ENCODE measurements at places on chromosomes 2 and 18.
A peak's percentile ranks its signal among the peaks of the same experiment; 100 is the strongest.

DNA sequence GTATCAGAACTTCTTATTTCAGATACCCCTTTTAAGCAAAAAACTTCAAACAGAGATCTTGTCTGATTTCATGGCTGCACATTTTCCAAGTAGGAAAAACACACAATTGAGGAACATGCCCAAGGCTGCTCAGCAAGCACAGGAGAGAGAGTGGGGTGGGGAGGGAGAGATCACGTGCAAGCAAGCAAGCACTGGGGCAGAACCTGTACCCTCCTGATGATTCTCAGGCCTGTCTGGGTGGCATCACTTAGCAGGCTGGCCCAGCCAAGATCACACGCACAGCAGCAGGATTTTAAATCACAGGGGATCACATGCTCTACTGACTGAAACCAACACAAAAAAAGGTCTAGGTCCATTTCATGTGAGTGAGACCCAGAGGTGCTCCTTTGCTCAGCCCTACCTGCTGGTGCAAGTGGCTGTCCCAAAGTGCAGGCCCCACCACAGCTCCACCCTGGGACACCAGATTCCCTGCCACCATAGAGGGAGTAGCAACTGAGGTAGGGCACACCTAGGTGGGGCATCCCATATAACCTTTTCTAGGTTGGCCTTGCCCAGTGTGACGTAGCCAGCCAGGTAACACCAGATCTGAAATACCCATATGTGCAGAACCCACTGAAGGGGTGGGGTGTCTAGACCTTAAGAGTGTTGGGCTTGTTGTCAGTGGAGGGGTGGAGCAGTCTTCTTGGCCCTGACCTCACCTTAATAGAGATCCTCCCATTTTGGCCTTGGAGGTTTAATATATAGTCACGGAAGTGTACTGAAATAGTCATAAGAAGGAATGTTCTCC lies 1.8 kb upstream of the LYPD6B start:
- no peak for DNase-seq

DNA sequence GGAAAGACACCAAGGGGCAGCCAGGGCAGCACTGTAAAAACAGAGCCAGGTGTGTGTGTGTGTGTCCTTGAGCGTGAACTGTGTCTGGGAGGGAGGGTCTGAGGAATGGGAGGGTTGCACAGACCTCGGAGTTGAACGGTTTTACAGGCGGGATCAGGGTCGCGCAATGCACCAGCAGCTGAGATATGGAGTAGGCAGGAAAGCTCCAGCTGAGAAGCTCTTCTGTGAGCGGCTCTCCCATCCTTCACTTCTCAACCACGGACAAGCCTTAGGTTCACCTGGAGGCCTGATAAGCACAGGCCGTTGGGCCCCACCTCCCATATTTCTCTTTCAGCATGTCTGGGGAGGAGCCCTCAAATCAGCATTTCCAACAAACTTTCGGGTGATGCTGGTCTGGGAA lies 12.1 kb downstream of the SERTAD2 start:
- DNase-seq, result no peak

DNA sequence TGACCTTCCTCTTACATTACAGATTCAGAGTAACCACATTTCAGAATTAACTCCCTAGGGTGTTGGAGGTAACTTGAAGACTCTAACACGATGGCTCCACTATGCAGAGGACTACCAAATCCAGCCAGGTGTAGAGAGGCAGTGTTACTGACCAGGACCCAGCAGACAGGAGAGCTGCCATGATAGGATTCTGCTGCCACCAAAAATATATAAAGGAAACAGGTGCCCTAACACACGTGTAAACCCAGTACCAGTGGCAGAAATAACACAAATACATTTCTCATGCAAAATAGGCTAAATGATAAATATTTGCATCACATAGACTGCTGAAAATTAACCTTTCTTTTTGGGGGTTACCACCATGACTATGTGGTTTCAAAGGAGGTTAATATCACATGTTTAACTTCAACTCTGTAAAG lies 7.0 kb downstream of the ZBTB14 start:
- DNase-seq, result no peak

- no peak for DNase-seq
These were observed 6.2 kb downstream of the DAW1 start for GRCh38 chr2:227877421-227878310.

DNA sequence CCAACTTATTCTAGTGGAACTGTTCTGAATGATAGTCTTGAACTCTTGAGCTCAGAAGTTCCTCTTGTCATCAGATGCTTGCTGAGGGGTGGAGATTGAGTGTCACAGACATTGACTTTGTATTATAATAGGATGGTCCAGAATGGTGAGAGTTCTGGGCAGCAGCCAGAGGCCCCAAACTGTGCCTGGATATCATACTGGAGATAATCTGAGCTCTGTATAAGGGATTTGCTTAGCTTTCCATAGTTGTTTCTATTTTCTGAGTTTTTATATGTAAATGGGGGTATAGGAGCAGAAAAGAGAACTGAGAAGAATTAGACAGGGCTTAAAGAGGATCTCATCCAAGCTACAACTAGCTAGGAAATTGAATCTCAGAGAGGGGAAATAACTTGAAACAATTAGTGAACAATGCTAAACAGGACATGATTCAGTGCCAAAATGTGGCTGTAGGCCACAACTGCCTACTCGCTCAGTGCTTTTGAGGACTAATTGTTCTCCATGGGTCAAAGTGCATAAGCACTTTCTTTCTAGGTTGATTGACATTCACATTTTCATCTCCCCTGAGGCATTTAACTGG lies 10.1 kb upstream of the LCLAT1 start:
- DNase-seq, result no peak

GRCh38 chr2:227163485-227163997 lies 464 bp downstream of the COL4A4 start:
- no peak for DNase-seq

- DNase-seq, result no peak
These were observed 2012.3 kb upstream of the PIK3C3 start for GRCh38 chr18:39942702-39943101.

DNA sequence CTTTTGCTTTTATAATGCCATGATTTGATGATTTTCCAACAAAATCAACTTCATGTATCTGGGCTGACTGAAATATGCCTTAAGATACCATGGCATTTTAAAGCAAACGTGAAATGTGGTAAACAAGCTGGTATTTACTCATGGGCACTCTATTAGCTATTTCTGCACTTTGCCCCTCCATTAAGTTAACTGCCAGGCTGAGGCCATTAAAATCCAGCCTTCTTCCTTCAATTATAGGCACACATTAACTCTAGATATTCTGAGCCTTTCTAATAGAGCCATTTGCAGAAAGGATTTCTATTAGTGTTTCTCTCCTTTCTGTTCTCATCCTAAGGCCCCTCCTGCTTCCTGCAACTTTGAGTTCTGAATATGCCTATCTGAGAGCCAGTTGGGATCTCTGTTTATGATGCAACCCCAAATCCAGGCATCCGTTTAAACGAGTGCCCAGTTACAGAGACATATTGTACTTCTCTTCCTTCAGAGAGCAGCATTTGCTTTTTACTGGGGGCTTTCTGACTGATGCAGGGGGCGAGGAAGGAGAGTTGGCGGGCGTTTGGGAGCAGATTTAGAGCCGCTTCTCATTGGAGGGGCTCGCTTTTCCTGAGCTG lies 1.6 kb upstream of the KCNJ3 start:
- DNase-seq, result no peak

DNA sequence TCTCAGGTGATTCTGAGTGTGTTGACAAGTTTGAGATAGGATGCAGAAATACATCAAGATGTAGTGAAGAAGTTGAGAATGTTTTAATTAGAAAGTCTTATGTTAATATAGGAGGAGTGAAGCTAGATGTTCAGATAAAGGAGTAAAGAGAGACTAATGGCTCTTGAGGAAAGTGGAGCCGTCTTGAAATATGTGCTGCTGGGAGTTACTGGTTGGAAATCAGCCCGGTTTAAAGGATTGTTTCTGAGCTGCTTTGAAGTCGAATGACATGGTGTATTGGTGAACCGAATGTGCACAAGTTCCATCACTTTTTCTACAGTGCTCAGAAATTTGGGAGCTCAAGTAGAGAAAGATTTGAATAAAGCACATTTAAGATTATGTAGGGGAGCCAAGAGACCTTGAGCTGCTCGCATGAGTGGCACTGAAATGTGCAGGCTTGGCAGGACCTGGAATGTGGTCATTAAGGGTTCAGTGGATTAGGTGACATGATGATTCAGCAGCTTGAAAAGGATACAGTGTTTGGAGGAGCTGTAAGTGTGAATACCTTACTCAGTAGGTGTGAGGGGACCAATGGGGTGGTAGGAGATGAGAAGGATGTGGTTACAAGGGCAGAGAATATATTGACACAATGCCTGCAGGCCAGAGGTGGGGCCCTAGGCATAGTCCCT lies 68.6 kb downstream of the CAB39 start:
- DNase-seq, result no peak

GRCh38 chr2:206584323-206585116 lies 57.8 kb upstream of the FAM237A start:
- no peak for DNase-seq

DNA sequence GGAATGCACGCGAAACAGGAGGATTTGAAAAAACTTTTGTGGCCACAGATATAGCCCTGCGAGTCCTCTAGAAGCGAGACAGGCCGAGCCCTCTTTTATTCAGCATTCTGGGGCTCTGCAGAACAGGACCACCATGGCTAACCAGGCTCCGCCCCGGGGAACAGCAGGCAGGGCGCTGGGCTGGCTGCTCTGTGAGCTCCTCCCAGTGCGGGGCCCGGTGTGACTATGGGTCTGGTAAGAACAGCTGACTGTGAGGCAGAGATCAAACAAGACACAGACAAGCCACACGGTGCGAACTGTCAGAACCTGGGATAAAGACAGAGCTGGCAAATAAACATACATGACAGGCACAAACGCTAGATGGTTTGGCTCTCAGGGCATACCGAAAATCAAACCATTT lies 15.5 kb downstream of the PXDN start:
- DNase-seq, result peak; percentile 47

All from fibroblast of skin of abdomen (primary cell).